ENCODE measurements at places on chromosomes 2 and 18.
A peak's percentile ranks its signal among the peaks of the same experiment; 100 is the strongest.

GRCh38 chr18:74725690-74726089 lies 128.0 kb downstream of the ZNF407 start:
- no peak overlapping the region for H3K27ac ChIP-seq
- DNase-seq, result no peak
- no peaks in the 10 kb centered on the region for H3K27me3 ChIP-seq
- peaks cover 9% of the 10 kb centered on the region for H3K36me3 ChIP-seq
- H3K4me1 ChIP-seq, result no peaks in the 10 kb centered on the region

DNA sequence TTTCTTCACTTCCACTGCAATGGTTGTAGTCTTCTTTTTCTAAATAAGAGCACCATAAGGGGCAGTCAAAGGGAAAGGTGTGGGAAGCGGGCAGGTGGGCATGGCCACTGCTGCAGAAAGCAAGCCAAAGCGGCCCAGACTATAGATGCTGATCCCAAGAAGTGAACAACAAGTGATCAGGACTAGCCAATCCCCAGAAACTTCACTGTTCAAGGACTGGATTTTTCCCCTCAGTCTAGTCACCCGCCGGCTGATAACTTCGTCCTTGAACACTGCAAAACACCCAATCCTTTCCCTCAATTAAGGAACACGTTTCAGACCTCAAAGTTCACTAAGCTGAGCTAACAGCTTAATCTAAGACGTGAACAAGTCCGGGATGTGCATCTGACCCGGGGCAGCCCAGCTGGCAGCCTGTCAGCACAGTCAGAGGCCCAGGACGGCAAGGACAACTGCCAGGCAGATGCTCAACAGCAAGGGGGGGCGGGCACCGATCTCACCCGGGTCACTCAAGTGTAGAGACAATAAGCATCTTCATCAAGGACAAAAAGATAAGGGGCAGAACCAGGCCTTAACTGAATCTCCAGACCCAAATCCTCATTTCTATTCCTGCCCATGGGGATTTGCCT lies 59.8 kb downstream of the HDLBP start:
- no peak overlapping the region for H3K4me3 ChIP-seq
- no peaks in the 10 kb centered on the region for H3K27me3 ChIP-seq
- H3K36me3 ChIP-seq, result peaks cover 47% of the 10 kb centered on the region
- peaks cover 8% of the 10 kb centered on the region for H3K4me1 ChIP-seq

DNA sequence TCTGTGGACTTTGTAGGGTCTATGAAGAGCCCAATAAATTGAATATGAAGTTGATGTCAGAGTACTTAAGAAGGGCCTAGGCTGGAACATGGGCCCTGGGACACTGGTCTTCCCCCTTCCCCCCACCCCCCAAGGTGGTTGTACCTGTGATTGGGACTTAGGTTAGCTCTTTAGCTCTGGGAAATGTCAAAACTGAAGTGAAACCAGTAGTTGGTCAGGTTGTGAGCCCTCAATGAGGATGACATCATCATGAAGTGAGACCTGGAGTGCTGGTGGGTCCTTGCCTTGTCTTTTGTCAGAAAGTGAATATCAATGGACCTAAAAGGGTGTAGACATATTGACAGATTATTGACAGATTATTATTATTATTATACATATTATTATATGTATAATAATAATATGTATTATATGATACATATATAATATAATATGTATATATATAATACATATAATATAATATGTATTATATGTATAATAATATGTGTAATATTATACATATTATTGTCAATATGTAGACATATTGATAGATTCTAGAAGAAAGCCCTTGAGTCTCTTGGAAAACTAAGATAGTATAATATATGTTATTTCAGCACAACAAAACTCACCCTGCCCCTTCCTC lies 5.4 kb downstream of the MARS2 start:
- no peak for DNase-seq
- H3K4me1 ChIP-seq, result peaks cover 23% of the 10 kb centered on the region
- H3K36me3 ChIP-seq, result peaks cover 3% of the 10 kb centered on the region
- no peak overlapping the region for H3K4me3 ChIP-seq
- no peaks in the 10 kb centered on the region for H3K27me3 ChIP-seq
- no peak overlapping the region for H3K27ac ChIP-seq

GRCh38 chr18:42706618-42707017 lies 408.9 kb downstream of the RIT2 start:
- DNase-seq, result no peak
- no peaks in the 10 kb centered on the region for H3K36me3 ChIP-seq
- H3K27ac ChIP-seq, result no peak overlapping the region
- no peaks in the 10 kb centered on the region for H3K4me1 ChIP-seq
- H3K4me3 ChIP-seq, result no peak overlapping the region

- no peaks in the 10 kb centered on the region for H3K4me1 ChIP-seq
- H3K36me3 ChIP-seq, result no peaks in the 10 kb centered on the region
- no peak overlapping the region for H3K4me3 ChIP-seq
- no peak overlapping the region for H3K27ac ChIP-seq
- no peak for DNase-seq
These were observed 290.1 kb downstream of the CLIP4 start for GRCh38 chr2:29405266-29405665.

GRCh38 chr2:53859206-53860181 lies at the start of gene GPR75:
TSS of gene GPR75 (minus strand) at chr2:53859967. CDS start at chr2:53854756, 5,211 bp downstream.
- H3K27me3 ChIP-seq, result no peaks in the 10 kb centered on the region
- no peak within 1 kb of the TSS for H3K4me3 ChIP-seq
- H3K4me1 ChIP-seq, result no peaks in the 10 kb centered on the region
- H3K36me3 ChIP-seq, result peaks cover 8% of the 10 kb centered on the region

- no peak overlapping the region for H3K27ac ChIP-seq
- DNase-seq, result no peak
- H3K4me1 ChIP-seq, result peaks cover 19% of the 10 kb centered on the region
- no peak overlapping the region for H3K4me3 ChIP-seq
- no peaks in the 10 kb centered on the region for H3K36me3 ChIP-seq
- no peaks in the 10 kb centered on the region for H3K27me3 ChIP-seq
These were observed 185.5 kb downstream of the NOL4 start for GRCh38 chr18:34039201-34039600.

DNA sequence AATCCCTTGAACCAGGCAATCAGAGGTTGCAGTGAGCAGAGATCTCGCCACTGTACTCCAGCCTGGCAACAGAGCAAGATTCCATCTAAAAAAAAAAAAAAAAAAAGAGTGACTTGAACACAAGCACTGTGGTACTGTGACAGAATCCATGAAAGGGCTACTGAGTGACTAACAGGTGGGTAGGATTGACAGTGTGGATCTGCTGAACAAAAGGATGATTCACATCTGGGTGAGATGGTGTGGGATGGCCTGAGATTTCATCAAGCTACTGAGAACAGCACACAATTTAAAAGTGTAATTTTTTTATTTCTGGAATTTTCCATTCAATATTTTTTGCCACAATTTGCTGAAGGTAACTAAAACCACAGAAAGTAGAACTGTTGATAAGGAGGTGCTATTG lies 13.3 kb upstream of the SP3 start:
- no peak for DNase-seq
- H3K36me3 ChIP-seq, result no peaks in the 10 kb centered on the region
- no peaks in the 10 kb centered on the region for H3K27me3 ChIP-seq
- no peak overlapping the region for H3K27ac ChIP-seq
- H3K4me3 ChIP-seq, result no peak overlapping the region
- peaks cover 31% of the 10 kb centered on the region for H3K4me1 ChIP-seq

DNA sequence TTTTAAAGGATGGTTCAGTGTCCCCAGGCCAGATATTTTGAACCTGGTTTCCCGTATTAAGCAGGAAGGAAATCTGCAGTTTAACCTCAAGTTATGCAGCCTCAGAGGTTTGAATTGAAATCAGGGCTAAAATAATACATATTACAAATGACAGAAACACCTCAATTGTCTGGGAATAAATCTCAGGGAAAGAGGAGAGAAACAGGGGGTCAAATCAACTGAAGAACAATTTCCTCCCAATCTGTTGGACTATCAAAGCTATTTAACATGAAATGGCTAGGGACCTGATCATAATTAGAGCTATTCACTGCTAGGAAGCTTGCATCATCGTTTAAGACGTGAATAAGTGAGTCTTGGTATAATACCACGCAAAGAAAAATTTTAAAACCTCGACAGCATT lies 150.0 kb upstream of the ARHGAP28 start:
- H3K27ac ChIP-seq, result no peak overlapping the region
- no peaks in the 10 kb centered on the region for H3K4me1 ChIP-seq
- no peak for DNase-seq
- H3K4me3 ChIP-seq, result no peak overlapping the region
- peaks cover 49% of the 10 kb centered on the region for H3K27me3 ChIP-seq

DNA sequence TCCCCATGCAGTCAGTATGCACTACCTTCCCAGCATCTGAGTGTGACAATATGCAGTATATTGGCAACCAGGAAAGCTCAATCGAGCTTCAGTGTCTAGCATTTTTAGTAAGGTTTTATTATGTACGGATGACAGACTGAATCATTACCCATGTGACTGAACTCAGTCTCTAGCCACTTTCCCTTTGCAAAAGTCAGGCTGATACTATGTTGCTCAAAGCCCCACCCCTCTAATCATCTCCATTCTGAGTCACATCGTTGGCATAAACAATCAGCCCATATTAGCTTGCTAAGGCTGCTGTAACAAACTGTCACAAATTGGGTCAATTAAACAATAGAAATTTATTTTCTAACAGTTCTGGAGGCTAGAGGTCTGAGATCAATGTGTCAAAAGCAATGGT lies 25.8 kb upstream of the SRD5A2 start:
- no peaks in the 10 kb centered on the region for H3K4me1 ChIP-seq
- H3K27me3 ChIP-seq, result no peaks in the 10 kb centered on the region
- H3K36me3 ChIP-seq, result no peaks in the 10 kb centered on the region
- no peak for DNase-seq
- no peak overlapping the region for H3K27ac ChIP-seq
- H3K4me3 ChIP-seq, result no peak overlapping the region

GRCh38 chr18:13260935-13261640 lies 42.5 kb downstream of the LDLRAD4 start:
- peaks cover 8% of the 10 kb centered on the region for H3K27me3 ChIP-seq
- H3K27ac ChIP-seq, result peak overlapping the region; percentile 78
- peaks cover 29% of the 10 kb centered on the region for H3K4me1 ChIP-seq
- no peaks in the 10 kb centered on the region for H3K36me3 ChIP-seq

DNA sequence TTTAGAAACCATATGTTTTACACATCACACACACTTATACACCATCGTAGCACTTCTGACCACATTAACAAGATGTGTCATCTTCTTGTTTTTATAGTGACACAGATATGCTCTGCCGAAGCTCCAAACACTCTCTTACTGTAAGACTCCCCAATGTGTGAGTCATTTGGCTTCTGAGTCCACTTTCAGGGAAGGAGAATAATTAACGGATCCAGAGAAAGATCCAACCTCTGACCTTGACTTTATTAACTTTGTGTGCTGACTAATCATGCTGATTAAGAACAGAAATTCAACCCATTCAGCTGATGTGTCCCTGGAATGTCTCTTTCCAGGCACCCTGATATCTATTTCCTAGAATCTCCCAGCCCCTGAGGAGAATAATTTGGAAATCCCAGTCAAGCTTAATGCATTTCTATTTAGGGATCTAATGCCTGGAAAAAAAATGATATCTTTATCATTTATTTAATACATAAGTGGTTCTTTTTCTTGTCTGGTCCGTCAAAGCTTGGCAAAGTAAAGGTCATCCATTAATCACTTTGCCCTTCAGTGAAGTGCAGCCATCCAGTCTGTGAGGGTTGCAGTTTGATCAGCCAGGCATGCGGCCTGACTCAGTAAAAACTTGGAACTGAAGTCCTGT lies 615.8 kb upstream of the SYT4 start:
- H3K27me3 ChIP-seq, result no peaks in the 10 kb centered on the region
- peaks cover 10% of the 10 kb centered on the region for H3K36me3 ChIP-seq
- H3K4me1 ChIP-seq, result peaks cover 36% of the 10 kb centered on the region
- DNase-seq, result no peak
- no peak overlapping the region for H3K4me3 ChIP-seq

GRCh38 chr2:177258059-177258458 lies 6.5 kb downstream of the NFE2L2 start:
- no peaks in the 10 kb centered on the region for H3K27me3 ChIP-seq
- DNase-seq, result no peak
- H3K4me1 ChIP-seq, result peaks cover 80% of the 10 kb centered on the region
- H3K27ac ChIP-seq, result no peak overlapping the region
- peaks cover 21% of the 10 kb centered on the region for H3K36me3 ChIP-seq

DNA sequence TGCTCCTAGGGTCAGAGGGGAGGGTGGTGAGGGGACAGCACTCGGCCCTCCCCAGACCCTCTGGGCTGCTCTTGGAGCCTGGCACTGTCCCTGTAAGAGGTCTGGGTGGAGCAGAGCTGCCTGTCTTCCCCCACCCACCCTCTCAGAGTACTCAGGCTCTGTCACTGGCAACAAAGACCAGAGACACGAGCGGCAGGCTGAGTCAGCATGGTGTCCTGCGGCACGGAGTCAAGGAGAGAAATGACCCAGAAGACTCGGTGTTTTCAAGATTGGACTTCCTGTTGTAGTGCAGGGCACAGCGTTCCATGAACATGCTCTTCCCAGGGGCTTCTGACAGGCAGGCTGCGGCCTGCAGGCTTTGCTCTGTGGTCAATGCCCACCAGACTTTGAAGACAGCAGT lies 19.9 kb downstream of the SIGLEC15 start:
- no peak for DNase-seq
- H3K27ac ChIP-seq, result no peak overlapping the region
- H3K36me3 ChIP-seq, result peaks cover 19% of the 10 kb centered on the region
- H3K4me1 ChIP-seq, result peaks cover 9% of the 10 kb centered on the region
- H3K4me3 ChIP-seq, result no peak overlapping the region
- no peaks in the 10 kb centered on the region for H3K27me3 ChIP-seq

DNA sequence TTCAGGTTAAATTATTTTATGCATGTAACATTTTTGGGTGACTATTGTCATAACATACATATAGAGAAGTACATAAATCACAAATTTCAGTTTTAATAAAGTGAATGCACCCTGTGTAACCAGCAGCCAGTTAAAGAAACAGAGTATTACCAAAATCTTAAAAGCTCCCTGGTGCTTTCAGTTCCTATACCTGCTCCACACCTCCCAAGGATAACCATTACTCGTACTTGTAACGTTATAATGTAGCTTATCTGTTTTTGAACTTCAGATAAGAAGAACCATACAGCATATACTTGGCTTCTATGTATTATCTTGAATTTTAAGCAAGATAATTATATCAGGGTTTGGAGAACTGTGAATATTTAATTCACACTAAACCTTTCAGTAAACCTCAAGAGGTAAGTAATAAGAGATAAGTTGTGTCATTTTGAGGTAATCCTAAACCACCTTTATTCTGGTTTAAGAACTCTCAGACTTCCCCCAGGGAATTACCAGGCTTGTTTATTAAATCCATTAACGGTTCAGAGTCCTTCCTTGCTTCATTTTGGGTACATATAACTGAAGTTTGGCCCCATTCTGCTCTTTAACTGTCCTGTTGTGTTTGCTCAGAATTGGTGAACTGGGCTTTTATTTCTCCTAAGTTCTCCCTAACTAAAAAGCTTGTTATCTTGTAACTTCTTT lies 58.6 kb downstream of the LCLAT1 start:
- no peak overlapping the region for H3K4me3 ChIP-seq
- H3K4me1 ChIP-seq, result peaks cover 26% of the 10 kb centered on the region
- no peak for DNase-seq
- H3K36me3 ChIP-seq, result peaks cover 5% of the 10 kb centered on the region
- no peak overlapping the region for H3K27ac ChIP-seq
- no peaks in the 10 kb centered on the region for H3K27me3 ChIP-seq
